ENCODE measurements at places on chromosomes 12 and 14.
A peak's percentile ranks its signal among the peaks of the same experiment; 100 is the strongest.

- H3K4me1 ChIP-seq = no peaks in the 10 kb centered on the region
- no peak for DNase-seq
- H3K27me3 ChIP-seq = no peaks in the 10 kb centered on the region
- H3K4me3 ChIP-seq = no peak overlapping the region
- H3K27ac ChIP-seq = no peak overlapping the region
These were observed 24.5 kb downstream of the SLC17A8 start for GRCh38 chr12:100381379-100381778.

- peaks cover 24% of the 10 kb centered on the region for H3K4me1 ChIP-seq
- H3K4me3 ChIP-seq = no peak overlapping the region
- no peak overlapping the region for H3K27ac ChIP-seq
These were observed 30.1 kb downstream of the SPRING1 start for GRCh38 chr12:116707751-116708150.

DNA sequence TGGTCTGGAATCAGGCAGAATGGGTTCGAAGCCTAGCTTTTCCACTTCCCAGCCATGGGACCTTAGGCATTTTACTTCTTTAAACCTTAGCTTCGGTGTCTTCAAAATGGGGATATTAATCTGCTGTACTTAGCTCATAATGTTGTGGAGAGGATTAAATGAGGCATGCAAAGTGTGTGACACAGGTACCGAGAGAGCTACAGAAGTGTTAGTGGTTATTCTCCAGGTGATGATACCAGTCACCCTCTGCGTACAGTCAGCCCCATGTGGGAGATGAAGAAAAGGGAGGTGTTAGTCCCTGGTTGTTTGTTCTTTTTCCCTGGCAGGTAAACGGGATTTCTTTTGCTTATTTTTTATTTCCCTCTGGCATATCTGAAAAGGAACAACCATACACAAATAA lies 212.1 kb downstream of the PHLDA1 start:
- no peaks in the 10 kb centered on the region for H3K27me3 ChIP-seq
- DNase-seq = no peak
- H3K36me3 ChIP-seq = no peaks in the 10 kb centered on the region
- no peak overlapping the region for H3K27ac ChIP-seq

- H3K27ac ChIP-seq = no peak overlapping the region
- H3K27me3 ChIP-seq = no peaks in the 10 kb centered on the region
- no peaks in the 10 kb centered on the region for H3K36me3 ChIP-seq
- peaks cover 31% of the 10 kb centered on the region for H3K4me1 ChIP-seq
- H3K4me3 ChIP-seq = no peak overlapping the region
These were observed 30.0 kb upstream of the LRRK2 start for GRCh38 chr12:40194846-40195245.

DNA sequence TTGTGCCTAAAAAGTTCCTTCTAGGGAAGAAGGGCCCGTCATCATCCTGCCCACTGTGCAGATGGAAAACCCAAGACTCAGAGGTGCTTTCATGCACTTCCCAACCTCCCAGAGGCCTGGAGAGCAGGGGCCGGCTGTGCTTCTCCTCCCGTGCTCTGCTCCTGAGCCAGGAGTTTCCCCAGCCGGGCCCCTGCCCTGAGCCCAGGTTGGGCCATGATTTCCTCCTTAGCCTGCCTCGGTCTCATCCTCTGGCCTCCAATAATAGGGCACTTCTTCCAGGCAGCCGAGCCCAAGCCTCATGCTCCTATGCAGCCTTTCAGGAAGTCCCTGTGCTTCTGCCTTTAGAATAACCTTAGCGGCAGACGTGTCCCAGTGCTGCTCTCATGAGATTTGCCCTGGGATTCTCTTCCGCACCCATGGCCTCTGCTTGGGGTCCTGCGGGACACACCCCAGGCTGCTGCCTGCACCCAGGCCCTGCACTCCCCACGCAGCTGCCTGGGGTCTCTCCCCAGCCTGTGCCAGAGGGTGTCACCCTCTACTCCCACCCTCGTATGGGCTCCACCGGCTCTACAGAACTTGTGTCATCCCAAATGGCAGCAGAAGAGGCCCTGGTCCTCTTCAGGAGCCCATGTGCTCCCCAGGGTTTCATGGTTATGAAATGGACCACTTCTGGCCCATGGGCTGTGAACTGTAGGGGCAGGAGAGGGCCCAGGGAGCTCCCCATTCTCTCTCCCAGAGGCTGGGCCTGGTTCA lies 359.3 kb downstream of the ADGRD1 start:
- no peak overlapping the region for H3K4me3 ChIP-seq
- no peak overlapping the region for H3K27ac ChIP-seq
- no peak for DNase-seq
- peaks cover 7% of the 10 kb centered on the region for H3K27me3 ChIP-seq

DNA sequence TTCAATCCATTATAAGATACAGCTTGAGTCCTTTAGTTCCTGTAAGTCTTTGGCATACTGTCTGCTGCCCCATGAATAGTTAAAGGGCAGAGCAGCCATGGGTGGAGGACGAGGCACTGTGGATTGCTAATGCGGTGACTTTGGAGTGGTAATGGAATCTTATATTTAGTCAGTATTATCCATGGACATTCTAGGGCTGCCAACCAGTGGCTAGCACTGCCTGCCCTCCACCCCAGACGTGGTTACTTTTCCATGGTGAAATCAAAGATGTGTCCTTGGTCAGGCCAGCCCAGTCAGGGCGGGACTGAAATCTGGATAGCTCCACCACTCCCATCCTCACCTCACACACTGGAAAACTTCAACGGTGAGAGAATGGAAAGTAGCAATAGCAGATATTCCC lies 2.3 kb downstream of the TTC9 start:
- DNase-seq = no peak
- peaks cover 21% of the 10 kb centered on the region for H3K36me3 ChIP-seq
- no peaks in the 10 kb centered on the region for H3K27me3 ChIP-seq
- peak overlapping the region; percentile 63 for H3K27ac ChIP-seq
- H3K4me3 ChIP-seq = peak overlapping the region; percentile 85

DNA sequence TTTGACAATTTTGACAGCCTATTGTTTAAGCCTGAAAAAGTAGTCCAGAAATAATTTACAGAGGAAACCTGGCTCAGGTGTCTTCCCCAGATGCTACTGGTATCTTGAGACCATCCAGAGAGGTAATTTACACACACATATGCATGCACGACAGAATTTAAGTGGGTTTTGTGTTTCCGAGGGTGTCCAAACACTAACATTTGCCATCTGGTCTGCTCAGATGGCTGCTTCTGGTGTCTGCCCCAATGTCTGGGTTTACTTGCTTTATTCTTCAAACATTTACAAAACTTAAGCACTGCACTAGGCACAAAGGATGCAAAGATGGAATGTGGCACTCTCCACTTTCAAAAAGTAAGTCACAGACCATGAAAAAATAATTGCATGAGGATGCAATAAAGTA lies 226.6 kb upstream of the EGLN3 start:
- no peak overlapping the region for H3K4me3 ChIP-seq
- no peak for DNase-seq
- H3K27ac ChIP-seq = no peak overlapping the region
- peaks cover 7% of the 10 kb centered on the region for H3K4me1 ChIP-seq
- H3K27me3 ChIP-seq = no peaks in the 10 kb centered on the region

- no peak for DNase-seq
- H3K27ac ChIP-seq = no peak overlapping the region
These were observed 89.9 kb downstream of the OTOGL start for GRCh38 chr12:80189241-80189640.

DNA sequence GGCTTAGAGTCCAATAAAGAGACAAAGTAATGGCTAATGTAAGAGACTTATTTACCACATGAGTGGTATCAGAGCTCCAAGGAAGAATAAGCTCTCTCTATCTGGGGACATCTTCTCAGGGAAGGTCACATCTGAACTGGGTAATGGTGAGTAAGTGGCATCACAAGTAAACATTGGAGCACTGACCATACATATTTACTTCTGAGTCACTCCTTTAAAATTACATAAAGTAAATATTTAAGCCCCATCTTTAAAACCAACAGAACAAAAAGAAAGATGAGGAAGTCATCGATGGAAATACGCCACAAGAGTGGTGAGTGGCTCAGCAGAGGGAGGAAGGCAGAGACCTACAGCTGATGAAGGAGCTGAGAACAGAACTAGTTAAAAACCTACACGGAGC lies 159.9 kb downstream of the DUSP6 start:
- H3K4me3 ChIP-seq = no peak overlapping the region
- no peak for DNase-seq
- H3K27ac ChIP-seq = no peak overlapping the region
- H3K36me3 ChIP-seq = no peaks in the 10 kb centered on the region

DNA sequence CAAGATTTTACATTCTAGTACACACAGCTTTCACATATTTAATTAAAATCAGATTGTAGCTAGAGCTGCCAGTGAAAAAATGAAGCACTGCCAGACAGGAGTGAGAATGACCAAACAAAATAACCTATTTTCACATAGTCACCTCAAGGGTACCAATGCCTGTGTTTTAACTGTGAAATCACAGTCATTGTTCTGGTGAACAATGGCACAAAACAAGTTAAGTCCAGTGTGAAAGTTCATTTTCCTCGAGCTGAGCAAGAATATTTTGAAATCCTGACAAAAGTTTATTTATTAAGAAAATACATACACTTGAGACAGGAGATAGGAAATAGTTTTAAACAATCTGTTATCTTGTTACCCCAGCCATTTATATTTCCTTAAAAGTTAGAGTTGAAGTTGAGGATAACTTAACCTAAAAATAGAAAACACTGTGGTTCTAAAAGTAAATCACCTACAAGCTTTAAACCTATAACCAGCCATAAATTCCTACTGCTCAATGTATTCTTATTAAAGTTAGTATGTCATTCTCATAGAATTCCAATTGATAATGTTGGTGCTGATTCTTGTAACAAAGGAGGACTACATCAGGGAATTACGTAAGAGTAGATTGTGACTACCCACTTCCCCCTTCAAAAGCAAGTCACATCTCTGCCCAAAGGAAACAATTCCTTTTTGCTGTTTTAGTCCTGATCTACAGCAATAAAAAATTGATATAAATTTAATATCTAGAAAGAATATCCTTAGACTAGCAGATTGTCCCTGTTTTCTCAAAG lies 15.9 kb downstream of the DENND5B start:
- H3K4me1 ChIP-seq = peaks cover 45% of the 10 kb centered on the region
- H3K4me3 ChIP-seq = no peak overlapping the region
- peaks cover 2% of the 10 kb centered on the region for H3K36me3 ChIP-seq
- no peak for DNase-seq
- H3K27me3 ChIP-seq = no peaks in the 10 kb centered on the region
- peak overlapping the region; percentile 50 for H3K27ac ChIP-seq

GRCh38 chr14:78341827-78342389 lies 171.7 kb downstream of the NRXN3 start:
- H3K27me3 ChIP-seq = no peaks in the 10 kb centered on the region
- H3K36me3 ChIP-seq = no peaks in the 10 kb centered on the region
- no peak overlapping the region for H3K4me3 ChIP-seq
- DNase-seq = no peak
- H3K4me1 ChIP-seq = no peaks in the 10 kb centered on the region
- no peak overlapping the region for H3K27ac ChIP-seq

DNA sequence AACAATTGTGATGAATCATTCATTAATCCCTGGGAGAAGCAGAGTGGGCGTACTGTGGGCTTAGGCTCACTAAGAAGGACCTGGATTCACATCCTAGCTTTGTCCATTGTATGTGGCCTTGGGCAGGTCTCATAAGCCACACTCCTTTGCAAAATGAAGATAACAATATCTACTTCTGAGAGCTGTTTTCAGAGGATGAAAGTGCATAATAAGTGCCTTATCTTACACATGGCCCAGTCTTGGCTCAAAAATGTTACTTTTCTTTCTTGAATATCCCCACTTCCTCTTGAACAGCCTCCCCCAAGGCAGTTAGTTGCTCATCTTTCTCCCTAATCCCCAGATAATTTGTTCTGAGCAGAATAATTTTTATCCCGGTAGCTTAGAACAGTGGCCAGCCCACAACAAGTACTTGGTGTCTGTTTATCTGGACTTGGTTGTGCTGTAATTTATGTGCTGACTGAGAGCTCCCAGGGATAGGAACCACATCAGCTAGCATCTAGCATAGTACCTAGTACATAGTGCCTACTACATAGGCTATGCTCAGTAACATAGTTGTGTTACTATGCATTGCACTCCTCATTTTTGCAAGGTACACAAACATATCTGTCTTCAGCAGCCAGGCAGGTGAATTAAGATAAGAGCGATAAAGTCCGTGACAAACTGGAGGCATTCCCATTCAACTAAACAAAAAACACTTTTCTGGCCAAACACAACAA lies 61.7 kb upstream of the NUDT4 start:
- H3K27me3 ChIP-seq = no peaks in the 10 kb centered on the region
- no peaks in the 10 kb centered on the region for H3K36me3 ChIP-seq
- H3K27ac ChIP-seq = no peak overlapping the region
- no peak overlapping the region for H3K4me3 ChIP-seq
- no peaks in the 10 kb centered on the region for H3K4me1 ChIP-seq
- no peak for DNase-seq

Measured in B cell (primary cell).